ENCODE measurements at places on chromosomes 1 and 21.

DNA sequence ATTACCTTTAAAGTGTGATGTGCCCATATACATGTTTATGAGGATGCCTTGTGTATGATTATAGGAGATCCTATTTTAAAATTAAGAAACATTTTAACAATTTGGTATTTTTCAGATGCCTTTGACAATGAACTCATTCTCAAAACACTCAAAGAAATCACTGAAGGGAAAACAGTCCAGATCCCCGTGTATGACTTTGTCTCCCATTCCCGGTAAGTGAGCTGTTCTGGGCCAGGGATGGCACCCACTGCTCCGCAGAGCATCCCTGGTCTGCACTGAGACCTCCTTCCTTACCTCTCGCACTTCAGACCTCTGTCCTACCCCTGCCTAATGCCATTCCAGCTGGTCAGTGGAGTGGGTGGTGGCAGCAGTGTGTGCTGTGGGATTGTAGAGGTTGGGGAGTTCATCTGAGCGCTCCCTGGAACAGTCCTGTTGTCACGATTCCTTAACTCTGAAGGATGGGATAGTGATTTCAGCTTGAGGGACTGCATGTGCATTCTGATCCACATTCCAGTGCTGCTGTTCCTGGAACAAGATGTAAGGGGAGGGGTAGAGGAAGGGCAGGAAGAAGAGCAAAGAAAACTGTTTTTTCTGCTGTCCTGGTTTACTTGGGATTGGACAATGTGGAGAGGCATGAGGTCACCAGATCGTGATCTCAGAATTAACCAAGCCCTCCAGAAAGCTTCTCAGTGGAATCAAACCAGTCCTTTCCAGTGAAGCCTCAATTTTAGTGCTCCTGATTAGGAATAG, 63.9 kb downstream of the UCK2 start:
- no peak for DNase-seq

DNA sequence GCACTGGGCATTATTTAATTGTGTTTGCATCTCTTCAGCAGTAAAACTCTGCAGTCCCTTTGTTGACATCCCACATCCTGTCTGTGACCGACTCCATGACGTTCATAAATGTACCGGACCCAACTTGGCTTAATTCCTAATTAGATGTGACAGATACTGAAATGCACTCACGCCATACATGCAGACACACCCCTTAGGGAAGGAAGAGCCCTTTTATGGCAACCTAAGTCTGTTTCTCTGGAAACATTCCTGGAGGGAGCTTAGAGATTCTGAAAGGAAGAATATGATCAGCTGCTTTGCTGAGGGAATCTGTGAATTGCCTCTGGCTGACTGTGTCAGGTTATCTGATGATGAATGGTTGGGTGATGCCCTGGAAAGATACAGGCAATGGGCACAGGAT, 33.4 kb downstream of the ADAMTS5 start:
- no peak for DNase-seq

GRCh38 chr1:8323706-8324105, 5.8 kb downstream of the SLC45A1 start:
- DNase-seq = no peak

GRCh38 chr21:39020751-39021477, 162.3 kb downstream of the PSMG1 start:
- DNase-seq = no peak

DNA sequence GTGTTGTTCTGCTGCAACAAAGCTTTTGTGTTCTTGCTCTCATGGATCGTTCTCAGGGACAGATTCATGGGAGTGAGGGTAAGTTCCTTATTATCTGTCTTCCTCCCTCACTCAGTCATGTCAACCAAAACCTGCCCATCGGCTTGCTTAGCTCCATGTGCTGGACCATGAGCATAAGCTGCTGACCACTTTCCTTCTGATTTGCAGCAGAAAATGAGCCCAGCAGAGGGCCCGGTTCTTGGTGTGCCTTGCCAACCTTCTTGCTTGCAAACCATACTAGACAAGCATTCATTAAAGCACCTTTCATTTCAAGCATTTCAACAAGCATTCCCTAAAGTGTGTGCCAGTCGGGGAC, 64.0 kb upstream of the COA6 start:
- no peak for DNase-seq
